ENCODE measurements at places on chromosomes 2 and 18. TPM values are rescaled to one million over a fixed set of nuclear protein-coding genes. Genes with fewer than 3 reads are reported as not detected.

DNA sequence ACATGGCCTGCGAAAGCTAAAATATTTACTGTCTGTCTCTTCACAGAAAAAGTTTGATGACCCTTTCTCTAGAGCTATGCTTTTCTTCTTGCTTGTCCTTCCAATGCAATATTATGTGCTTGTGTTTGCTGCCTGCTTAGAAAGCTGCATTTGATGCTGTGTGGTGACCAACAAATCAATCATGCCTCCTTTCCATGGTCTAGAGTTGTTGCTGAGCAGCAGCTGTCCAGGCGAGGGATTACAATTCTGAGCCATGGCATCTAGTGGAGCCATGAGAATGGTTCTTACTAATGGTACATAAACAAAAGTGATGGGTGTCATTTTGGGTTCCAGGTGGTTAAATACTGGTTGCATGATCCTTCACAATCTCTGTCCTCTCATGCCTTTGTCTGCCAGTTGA, 1142.1 kb downstream of the DPP10 start:
- no peak for DNase-seq

GRCh38 chr2:148122788-148123187, 101.9 kb downstream of the MBD5 start:
- DNase-seq, result no peak

GRCh38 chr18:37314534-37314933, 251.1 kb downstream of the CELF4 start:
- no peak for DNase-seq

Gene SERPINE2
- 6.1 TPM for total RNA-seq

DNA sequence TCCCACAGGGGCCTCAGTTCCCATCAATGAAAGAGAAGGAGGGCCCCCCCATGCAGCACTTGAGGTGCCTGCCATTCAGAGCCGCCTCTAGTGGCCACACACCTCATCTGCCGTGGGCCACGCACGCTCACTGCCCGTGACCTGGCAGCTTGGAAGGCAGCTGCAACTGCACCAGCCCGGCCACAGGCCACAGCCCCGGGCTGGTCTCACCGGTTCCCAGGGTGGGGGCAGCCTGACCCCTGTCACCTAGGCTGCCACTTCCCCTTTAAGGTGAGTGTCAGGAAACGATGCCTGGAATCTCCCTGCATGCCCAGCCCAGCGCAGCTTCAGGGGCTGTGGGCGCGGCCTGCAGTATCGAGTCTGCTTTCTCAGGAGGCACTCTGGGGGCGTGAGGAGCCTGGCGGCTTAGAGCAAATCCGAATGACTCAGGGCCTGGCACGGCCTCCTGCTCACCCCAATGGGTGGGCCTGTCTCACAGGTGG, 2.6 kb downstream of the MAB21L4 start:
- DNase-seq, result no peak

Gene RBKS
- 4.0 TPM for total RNA-seq

DNA sequence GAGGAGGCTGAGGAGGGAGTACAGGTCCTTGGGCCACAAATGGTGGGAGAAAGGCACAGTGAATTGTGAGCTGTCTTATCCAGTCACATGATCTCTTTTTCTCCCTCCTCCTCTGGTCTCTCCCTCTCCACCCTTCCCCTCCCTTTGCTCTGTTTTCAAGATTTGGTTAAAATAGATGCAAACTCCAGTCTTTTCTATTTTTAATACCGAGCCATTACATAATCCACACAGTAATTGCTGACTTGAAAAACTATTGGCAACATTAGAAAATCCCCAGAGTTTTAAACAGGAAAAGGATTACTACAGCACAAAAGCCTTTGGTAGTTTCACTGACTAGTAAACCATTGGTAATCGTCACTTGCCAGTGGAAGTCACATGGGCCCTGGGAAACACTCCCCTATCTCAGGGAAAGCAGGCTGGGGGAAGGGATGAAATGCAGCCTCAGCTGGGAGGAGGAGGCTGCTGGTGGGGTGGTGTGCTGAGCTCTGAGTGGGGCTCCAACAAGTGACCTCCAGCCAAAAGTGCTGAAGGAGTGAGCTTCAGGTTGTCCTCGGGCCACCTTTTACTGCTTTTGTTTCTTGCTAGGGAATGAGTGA, 57.4 kb upstream of the PCBP1 start:
- peak; percentile 84 for DNase-seq
